ENCODE measurements at places on chromosomes 3 and 15.

DNA sequence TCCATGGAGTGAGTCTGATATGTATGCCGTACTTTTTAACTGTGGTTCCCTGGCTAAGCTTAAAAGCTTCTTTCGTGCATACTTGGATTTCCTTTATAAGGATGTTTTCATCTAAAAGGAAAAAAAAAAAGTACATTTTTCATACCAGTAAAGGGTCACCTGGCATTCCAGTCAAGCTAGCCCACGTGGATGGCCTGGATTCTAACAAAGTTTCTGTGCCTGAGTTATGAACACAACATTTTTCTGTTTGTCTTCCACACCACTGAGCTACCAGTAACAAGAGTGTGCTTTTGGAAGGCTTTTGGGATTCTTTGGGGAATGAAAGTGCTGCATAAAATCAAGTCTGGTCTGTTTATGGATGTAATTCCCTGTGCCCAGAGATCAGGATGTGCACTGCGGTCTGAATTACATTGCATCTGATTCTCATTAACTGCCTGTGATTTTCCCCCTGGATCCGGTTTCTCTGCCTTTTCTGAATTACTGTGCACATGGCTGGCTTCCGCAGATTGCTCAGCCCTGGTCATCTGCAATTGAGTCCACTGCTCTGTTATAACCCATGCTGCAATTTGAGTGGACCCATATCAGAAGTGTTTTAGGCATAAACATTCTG is 38.2 kb upstream of the MAGI1 start:
- peak; percentile 89 for DNase-seq

GRCh38 chr3:42489937-42490227 is 12.6 kb upstream of the VIPR1 start:
- DNase-seq, result no peak

DNA sequence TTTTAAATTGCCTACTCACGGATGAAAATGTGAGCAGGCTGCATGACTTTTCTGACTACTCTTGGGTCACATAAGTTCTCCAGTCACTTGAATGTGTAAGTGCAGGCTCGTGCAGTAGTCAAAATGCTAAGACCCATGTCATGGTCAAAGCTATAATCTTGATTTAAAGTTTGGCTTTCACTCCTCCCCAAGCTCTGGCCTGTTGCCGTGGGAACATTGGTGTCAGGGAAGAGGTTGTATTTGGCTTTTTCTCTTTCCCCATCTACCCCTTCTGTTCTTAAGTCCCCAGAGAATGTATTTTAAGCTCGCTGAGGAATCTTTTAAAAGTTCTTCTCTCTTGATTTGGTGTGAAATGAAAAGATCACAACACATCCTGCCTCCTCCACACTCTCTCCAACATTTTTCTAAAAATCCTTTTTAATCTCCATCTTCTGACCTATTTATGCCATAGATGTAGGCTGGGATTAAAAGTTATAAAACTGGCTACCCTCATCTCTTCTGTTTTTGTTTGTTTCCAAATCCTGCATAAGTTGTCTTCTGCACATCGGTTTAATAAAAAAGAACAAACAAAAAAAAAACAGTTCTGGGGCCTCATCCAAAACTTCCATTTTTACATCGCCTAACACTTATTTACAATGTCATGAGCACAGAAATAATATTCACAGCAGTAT is 61.4 kb upstream of the ADAMTSL3 start:
- DNase-seq, result no peak

DNA sequence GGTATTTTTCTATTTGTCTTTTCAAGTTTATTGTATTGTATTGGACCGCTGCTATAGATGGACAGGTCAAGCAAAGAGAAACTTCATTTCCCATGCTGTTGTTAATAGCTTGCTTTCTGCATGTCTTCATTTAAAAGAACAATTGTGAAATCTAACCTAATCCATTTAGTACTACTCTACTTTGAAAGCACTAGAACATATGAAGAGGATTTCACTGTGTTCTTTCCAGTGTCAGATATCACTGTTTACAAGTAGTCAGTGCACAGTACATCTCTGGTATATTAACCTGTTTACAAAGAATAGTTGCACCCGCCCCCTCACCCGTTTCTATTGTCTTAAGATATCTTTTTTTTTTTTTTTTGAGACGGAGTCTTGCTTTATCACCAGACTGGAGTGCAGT is 21.8 kb upstream of the EDEM1 start:
- peak; percentile 56 for DNase-seq

DNA sequence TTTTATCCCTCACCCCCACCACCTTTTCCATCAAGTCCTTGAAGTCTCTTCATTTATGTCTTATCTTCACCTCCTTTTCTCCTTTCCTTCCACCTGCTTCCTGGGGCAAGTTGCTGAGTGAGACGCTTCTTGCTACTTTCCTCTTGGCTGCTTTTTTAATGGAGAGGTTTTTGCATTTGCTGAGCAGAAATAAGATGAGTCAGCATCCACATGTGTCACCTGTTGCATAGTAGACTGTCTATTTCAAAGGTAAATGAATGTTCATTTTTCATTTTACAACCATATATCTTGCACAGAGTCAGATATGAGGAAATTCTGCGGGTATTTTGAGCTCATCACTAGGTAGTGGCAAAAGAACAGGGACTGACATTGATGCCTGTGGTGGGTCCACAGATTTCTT is 18.6 kb downstream of the C3orf52 start:
- no peak for DNase-seq

- DNase-seq, result peak; percentile 52
Observed at GRCh38 chr3:193240850-193241706, at the start of gene PLAAT1. Gene PLAAT1 (plus strand): TSS chr3:193241222. CDS start chr3:193255651, 14,429 bp downstream.

DNA sequence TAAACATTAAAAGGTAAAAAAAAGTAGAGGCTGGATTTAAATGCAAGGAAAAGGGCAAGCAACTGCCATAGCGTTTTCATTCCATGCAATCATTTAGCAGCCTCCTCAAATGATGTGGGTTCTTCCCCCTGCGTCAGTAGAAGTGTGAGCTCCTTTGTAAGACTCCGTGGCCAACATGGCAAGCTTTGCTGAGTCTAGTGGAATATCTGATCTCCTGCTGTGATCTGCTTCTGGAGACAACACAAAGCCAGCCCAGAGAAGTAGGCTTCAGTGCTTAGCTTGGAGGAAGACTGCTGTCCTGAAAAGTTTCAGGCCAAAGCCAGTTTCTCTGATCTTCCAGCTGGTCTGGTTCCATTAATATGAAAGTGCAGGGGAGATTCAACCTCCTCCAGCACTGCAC is 70.4 kb downstream of the ARPP21 start:
- DNase-seq, result no peak

GRCh38 chr3:161689584-161690298 is 193.1 kb downstream of the OTOL1 start:
- DNase-seq, result no peak

DNA sequence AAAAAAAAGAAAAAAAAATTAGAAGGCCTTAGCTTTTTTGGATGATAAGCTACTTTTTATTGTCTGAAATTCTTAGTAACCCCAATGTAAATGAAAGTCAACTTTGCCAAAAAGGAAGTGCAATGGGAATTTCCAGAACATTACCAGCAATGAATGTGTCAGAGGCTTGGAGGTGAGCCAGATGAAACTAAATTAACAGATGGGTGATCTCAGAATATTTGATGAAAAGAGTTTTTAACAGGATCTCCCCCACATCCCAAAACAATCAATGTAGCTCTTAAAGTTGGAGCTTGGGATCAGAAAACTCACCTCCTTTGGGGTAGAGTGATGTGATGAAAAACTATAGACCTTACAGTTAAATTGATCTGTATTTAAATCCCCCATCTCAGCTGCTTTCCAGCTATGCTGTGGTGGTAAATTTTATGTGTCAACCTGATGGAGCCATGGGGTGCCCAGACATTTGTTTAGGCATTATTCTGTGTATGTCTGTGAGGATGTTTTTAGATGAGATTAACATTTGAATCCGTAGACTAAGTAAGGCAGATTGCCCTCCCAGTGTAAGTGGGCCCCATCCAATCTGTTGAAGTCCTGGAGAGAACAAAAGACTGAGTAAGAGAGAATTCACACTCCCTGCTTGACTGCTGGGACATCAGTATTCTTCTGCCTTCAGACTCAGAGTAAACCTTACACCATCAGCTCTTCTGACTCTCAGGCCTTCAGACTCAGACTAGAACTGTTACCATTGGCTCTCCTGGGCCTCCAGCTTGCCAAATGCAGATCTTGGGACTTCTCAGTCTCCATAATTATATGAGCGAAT is 84.3 kb upstream of the TNFSF10 start:
- DNase-seq, result no peak

DNA sequence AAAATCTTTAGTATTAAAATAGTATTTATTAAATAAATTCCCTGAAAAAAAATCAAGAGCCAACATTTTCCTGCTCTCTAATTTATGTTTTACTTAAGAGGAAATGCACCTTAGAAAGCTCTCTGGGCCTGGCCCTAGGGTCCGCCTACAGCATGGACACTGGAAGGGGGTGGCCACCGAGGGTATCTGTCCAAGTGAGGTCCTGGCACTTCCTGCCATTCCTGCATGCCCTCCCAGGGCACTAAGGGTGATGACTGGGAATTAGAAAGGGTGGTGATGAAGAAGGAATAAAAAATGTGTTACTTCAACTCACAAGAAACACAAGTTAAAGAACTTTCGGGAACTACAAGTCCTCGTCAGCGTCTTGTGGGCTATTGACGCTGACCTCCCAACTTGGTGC is 92.8 kb downstream of the MAGI1 start:
- DNase-seq, result no peak

GRCh38 chr3:72320955-72321303 is 527.3 kb downstream of the SHQ1 start:
- no peak for DNase-seq

DNA sequence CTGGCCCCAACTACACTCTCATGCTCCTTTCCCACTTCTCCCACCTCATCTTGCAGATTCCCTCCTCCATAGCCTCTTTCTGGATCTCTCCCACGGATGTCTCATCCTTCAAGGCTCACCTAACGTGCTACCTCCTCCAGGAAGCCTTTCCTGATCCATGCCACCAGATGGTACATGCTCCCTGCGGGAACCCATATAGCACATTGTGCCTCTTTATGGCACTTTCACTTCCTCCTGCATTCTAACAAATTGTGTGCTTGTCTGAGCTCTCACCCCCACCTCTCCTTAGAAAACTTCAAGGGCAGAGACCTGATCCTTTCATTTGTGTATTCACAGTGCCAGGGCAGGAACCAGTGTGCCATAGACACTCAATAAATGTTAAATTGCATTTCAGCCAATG is 63.0 kb downstream of the HES1 start:
- DNase-seq, result no peak

DNA sequence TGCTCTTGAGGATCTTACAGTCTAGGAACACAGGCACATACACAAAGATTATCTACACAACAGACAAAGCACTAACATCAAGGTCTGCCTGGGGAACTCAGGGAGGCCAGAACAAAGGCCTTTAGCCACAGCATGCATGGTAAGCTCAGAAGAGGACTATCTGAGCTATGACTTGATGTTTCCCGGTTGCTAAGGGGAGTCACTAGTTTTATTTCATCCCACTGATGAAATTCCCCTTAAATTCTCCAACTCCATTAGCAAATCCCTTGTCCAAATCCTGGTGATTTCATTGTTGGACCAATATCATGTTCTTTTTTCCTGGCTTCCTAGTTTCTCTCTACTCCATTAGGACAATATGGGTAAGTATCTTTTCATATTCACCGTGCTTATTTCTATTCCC is 23.3 kb downstream of the FBN1 start:
- no peak for DNase-seq

DNA sequence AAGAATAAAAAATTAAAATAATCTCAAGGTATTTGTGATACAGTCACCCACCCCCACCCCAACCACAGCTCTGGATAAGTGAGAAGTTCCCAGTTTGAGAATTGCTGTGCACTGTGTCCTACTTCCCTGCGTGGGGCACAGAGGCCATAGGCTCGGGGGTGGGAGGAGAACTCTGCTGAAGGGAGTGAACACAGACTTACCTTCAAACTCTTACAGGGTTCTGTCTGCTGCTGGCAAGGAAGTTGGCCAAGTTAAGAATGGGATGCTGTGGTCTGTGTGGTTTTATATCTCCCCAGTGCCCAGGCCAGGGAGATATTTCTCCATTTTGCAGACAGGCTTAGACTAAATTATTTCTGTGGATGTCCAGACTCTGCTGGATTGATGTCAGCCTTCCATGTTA is 37.6 kb downstream of the SPTSSB start:
- no peak for DNase-seq

- peak; percentile 38 for DNase-seq
Observed at GRCh38 chr15:48718646-48719045, 73.1 kb upstream of the FBN1 start.

DNA sequence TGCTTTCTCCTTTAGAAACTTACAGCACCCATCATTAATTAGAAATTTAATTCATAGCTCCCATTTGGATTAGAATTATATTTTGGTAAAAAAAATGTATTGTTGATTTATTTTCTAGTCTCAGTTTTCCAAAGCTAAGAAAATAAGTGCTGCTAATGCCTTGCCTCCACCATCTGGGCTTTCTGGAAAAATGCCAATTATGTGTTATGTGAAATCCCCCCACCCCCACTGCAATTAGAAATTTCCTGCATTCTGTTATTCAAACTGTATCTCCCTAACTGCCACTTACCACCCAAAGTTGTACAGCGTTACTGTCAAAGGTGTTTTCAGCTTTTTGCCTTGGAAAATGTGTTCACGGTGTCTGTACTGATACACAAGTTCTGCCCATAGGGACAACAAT is 617.2 kb upstream of the UBE2E2 start:
- DNase-seq, result no peak

GRCh38 chr3:49841126-49841696 is 15.2 kb downstream of the TRAIP start:
- DNase-seq, result peak; percentile 12
